NCI-H69 (cell line): ENCODE measurements at places on chromosomes 4 and X.

DNA sequence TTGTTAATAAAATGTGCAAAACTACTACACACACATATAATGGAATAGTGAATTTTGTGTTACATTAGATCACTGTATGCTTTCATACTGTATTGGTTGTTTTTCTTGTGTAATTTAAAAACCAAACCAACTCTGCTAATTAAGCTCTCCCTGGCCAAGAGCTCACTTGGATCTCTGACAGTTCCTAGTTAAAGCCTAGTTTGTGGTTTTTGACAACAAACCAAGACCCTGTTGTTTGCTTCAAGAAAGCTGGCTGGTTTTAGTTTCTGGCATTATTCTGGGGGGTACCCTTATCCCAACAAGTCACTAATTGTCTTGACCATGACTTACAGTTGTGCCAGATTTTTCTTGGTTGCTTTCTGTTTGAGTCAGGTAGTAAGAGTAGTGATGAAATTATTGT is 121.4 kb upstream of the CXorf66 start:
- no peak for DNase-seq

- no peak for DNase-seq
Observed at GRCh38 chr4:185585211-185585610, 49.9 kb upstream of the PDLIM3 start.

DNA sequence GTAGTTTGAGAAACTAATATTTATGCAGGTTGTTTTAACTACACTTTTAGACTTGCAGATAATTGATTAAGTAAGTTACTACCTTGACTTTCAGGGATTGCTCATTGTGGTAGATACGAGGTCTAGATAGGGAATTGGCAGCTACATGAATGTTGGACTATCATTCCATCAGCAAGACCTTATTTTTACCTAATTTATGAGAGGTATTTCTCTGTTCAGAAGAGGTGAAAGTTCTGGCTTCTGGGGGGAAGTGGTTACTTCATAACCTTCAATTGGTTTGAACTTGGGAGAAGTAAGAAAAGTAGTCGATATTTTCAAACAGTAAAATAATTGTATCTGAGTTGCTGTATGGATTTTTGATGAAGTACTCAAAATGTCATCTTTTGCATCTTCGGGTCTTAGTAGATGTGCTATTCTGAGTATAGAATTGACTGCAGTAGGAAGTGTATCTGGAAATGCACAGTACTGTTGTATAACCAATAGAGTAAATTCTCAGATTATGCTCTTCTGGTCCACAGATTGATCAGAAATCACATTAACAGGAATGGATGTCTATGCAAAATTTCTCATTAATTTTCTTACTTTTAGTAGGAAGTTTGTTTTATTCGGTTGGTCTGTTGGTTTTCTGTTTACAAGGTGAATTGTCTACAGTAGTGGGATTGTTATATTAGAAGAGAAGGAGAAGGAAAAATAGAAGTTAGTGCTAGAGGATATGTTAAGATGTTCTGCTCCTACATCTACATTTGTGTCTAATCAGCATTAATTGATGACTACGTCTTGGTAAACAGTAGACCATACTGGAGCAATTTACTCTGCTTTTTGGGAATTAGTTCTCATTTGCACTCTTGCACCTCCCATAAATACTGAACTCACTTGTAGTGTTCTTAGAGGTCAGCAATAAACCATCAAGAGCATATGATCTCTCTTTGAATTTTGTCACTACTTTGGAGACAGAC is 3.0 kb downstream of the NFKB1 start:
- DNase-seq = no peak

- no peak for DNase-seq
Observed at GRCh38 chr4:152321398-152321797, 214.5 kb downstream of the FBXW7 start.

GRCh38 chr4:142559986-142560385 is 286.1 kb downstream of the INPP4B start:
- DNase-seq = no peak

DNA sequence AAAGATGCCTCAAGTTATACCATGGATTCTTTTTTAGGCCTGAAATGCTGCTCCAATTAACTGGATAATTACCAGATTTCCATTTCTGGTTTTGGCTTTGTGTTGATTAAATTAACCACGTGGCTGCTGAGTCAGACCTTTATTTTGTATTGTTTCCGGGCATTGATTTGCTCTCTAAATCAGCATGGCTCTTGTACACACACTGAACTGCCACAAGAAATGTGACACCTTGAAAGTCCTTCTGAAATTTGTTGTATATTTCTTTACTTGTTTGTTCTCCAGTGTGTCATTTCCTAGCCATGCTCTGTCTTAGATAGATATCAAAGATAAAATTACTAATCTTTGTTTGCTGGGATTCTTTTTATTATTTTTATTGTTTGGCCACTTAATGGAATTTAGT is 11.7 kb downstream of the MTTP start:
- DNase-seq = peak; percentile 66

GRCh38 chr4:114694770-114695169 is 96.2 kb downstream of the UGT8 start:
- DNase-seq = peak; percentile 63

DNA sequence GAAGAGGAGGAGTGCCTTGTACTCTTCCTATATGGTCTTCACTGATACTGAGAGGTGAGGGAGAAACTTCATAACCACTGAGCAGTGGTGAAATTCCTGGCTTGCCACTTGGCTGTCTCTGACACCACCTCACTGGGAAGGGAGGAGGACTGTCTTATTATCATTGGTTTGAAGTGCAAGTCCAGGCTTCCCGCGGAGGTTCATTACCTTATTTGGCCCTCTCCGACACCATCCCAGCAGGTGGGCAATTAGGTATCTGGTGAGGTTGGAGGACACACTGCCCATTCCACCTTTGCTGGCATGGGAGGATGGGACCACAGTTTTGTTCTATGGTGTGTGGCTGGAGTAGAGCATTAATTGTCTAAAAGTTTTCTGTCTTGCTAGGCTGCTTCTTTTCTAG is 206.1 kb downstream of the LHFPL1 start:
- no peak for DNase-seq

- DNase-seq = no peak
Observed at GRCh38 chrX:63747331-63747730, 37.7 kb downstream of the ARHGEF9 start.

- no peak for DNase-seq
Observed at GRCh38 chrX:129762448-129762847, 17.3 kb upstream of the SASH3 start.

DNA sequence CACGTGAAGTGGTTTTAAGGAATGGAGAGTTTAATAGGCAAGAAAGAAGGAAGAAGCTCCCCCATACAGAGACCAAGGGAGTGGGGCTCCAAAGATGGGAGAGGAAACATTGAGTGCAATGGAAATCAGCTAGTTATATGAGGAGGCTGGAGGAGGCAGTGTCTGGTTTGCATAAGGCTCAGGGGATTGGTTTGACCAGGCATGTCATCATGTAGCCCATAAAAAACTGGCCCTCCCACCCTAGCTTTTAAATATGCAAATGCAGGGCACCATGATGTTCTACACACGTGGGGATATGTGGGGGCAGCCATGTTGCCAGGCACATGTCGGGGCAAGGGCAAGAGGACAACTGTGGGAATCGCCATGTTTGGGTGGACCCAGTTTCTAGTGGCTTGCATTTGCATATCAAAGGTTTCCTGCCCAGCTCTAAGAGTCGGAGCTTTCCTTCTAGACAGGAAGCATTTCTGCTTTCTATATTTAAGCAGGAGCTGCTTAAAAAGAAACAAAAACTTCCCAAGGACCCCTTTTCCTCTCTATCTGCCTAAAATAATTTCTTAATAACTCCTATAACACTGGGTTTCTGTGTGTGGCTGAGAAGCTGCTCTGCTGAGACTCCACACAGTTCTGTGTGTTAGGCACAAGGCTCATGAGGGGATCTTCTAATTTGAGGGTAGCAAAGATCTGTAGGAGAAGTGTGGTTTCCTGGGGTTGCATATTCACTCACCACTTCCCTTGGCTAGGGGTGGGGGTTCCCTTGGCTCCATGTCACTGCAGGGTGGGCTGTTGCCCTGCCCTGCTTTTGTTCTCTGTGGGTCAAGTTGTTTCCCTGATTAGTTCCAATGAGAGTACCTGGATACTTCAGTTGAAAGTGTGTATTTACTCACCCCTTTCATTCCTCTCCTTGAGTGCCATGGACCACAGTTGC is 113.5 kb downstream of the VSIG4 start:
- DNase-seq = no peak

DNA sequence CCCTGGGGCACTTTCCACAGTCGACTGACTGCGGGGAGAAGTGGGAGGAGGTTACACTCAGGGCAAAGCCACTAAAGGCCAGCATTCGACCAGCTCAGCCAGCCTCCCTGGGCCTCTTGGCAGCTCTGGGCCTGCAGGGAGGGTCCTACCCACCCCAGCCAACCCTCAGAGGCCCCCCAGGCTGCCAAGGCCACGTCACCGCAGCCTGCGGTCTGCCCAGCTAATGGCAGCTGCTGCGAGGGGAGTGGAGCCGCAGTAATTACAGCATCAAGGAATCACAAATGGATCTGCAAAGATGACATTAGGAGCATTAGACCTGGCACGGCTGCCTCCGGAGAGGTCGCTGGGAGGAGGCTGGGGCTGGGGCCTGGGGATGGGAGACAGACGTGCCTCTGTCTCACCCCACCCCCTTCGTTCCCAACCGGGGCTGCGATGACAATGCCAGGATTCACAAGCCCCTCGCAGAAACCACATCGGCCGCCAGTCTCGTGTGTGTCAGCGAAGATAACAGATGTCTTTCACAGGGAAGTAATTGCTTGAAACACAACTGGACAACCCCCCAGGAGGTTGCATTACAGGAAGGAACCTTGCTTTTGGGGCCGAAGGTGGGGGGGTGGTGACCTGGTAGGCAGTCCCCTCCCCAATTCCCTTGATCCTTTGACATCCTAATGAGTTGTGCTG is 367.6 kb downstream of the BCOR start:
- DNase-seq = peak; percentile 85

DNA sequence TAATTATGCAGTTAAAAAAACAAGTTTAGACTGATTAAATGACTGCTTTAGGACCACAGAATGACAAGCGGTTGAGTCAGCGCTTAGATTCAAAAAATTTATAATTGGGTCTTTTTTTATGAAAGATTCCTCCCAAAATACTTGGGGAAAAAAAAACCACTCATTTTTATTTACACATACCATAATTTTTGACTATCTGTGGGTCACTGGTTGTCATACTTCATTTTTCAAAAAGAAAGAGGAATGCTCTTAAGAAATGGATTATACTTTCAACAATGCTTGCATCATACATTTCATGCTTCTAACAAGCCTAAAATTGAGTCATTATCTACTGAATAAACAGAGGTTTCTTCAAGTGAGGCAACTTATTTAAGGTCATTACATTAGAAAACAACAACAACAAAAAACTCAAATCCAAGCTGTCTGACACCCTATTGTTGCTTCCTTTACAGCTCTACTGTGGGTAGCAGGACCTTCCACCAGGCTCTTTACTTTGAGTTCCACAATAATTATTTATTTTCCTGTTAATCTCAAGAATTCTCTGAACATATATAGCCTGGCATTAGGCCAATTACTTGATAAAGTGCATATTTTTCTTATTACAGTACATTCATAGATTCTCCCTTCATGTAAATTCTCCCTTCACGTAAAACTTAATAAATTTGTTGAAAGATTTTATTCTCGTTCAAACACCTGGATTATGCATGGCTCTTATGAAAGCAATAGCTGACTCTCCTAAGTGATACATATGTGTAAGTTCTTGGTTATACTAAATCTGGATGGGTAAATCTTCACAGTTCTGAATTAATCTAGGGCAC is 445.5 kb downstream of the PCDH10 start:
- no peak for DNase-seq

DNA sequence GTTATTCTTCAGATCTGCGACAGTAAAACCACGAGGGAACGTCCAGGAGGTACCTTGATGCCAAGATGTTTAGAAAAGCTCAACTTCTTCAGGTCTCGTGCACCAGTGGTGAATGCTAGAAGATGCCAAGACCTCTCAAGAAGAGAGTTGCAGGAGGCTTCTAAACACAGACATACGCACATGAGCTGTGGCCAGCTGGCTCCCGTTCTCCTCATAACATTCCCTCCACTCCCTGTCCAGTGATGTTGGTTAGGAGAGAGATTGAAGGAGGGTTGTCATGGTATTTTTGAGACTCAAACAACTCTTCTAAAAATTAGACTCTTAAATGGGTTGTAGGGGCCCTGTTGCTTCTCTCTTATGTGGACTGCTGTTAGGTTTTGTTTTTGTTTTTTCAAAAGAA is 184.3 kb downstream of the QDPR start:
- DNase-seq = no peak

DNA sequence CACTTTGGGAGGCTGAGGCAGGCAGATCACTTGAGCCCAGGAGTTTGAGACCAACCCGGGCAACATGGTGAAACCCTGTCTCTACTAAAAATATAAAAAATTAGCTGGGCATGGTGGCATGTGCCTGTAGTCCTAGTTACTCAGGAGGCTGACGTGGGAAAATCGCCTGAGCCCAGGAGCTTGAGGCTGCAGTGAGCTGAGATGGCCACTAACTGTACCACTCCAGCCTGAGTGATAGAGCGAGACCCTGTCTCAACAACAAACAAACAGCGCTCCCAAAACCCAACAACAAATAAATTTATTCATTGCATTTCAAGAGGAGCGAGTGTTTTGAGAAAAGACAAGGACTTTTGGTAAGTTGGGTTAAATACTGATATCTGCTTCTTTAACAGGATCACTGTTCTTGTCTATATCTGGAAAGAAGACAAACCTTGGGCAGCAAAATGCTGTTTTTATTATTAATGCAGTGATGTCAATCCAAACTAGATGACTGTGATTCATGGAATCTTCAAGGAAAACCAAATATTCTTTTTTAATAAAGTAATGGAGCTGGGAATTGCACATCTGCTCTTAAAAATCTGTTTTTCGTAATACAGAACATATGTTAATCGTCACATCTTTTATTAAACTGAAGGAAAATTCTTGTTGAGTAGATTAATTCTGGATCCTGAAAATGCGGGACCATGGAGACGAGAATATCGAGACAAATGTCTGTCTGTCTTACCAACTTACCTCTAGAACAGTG is 90.8 kb upstream of the LIMCH1 start:
- DNase-seq = no peak

- no peak for DNase-seq
Observed at GRCh38 chrX:39456894-39457604, 640.7 kb downstream of the BCOR start.

- peak; percentile 55 for DNase-seq
Observed at GRCh38 chr4:139844057-139844456, 178.4 kb downstream of the MGST2 start.

- no peak for DNase-seq
Observed at GRCh38 chr4:85391589-85392410, 83.2 kb upstream of the ARHGAP24 start.

- DNase-seq = no peak
Observed at GRCh38 chr4:26239801-26240200, 81.0 kb upstream of the RBPJ start.
